CD8-positive, alpha-beta memory T cell (primary cell): ENCODE measurements at places on chromosomes 1 and 21.

DNA sequence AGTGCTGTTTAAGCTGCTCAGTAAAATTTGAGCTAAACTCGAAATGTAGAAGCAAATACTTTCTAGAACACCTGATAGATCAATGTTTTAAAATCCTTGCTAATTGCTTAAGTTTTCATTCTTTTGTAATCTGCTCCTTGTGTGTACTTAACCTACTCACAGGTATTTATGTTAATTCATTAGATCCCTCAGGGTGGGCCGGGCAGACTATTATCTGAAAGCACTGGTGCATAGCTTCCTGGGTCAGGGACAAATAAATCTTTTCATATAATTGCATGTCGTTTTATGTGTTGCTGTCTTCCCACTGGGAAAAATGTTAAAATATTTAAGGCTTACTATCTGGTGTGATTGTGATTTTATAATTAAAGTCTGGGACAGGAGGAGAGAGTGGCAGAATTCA, 440.5 kb downstream of the SMYD3 start:
- DNase-seq: no peak

DNA sequence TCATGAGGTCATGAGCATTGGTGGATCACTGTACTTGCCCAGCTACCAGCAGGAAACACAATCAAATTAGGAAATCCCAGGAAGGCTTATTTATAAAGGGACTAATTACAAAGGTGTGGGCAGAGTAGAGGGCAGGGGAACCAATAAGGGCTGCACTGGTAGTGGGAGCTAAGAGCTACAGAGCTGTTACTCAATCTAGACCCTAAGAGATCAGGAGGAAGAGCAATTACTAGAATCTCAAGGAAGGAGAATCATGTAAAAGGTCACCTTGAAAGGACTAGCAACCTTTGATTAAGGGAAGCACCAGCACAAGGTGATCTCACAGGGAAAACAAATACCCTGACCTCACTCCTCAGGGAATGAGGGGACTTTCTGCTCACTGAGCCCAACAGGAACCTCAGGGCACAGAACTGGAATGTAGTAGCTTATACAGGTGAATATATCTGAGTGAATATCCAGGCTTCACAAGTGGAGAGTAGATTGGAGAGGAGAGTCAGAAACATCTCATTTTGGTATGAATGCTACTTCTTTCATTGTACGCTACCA, 66.8 kb downstream of the SAMSN1 start:
- no peak for DNase-seq

- no peak for DNase-seq
Measured at GRCh38 chr1:8875216-8875861, 3.1 kb downstream of the ENO1 start.

GRCh38 chr1:41535276-41535675, 50.8 kb upstream of the EDN2 start:
- no peak for DNase-seq

DNA sequence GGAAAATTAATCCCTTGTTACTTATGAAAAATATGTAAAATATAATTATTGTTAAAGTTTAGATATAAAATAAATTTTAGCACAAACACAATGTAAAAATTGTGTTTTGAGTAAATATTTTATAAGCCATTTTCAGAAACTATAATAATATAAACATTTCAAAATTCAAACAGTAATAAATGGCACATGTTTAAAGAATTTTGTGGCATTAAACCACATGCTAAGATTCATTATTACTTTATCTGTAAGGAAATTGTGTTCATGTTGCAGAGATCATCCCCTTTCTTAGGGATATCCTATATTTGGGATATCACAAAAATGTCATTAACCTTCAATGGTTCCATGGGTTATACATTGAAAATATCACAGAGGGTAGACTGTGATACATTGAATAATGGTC, 1044.3 kb downstream of the AMY1C start:
- DNase-seq: no peak

- no peak for DNase-seq
Measured at GRCh38 chr1:85681087-85681486, 27.1 kb downstream of the ZNHIT6 start.

GRCh38 chr1:111364690-111365089, 62.8 kb downstream of the OVGP1 start:
- no peak for DNase-seq

GRCh38 chr1:114521396-114522263, 10.6 kb upstream of the TRIM33 start:
- no peak for DNase-seq

GRCh38 chr1:17091252-17091651, 28.0 kb downstream of the PADI2 start:
- no peak for DNase-seq

GRCh38 chr1:172654535-172654934, 4.4 kb upstream of the FASLG start:
- DNase-seq: no peak

GRCh38 chr1:8541961-8542521, 224.1 kb downstream of the SLC45A1 start:
- no peak for DNase-seq

GRCh38 chr1:25676488-25676887, 59.9 kb downstream of the MAN1C1 start:
- DNase-seq: no peak

GRCh38 chr1:168167806-168168205, 11.0 kb upstream of the TIPRL start:
- DNase-seq: no peak

DNA sequence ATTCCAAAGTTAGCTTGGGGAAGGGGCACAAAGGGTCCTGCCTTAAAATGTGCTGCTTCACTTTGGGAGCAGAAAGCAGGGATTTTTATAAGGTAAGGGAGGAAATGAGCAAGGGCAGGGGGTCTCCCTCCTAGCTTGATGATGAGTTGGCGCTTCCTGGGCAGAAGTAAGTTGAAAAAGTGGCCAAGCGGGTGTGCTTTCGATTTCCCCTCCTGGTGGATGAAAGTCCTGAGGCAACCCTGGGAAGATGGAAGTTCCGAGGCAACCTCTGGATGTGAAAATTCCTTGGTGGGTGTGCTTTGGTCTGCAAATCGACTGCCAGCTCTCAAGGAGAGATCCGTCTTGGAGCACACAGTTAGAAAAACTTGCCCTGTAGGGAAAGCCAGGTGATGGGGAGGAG, 41.7 kb upstream of the CD2 start:
- DNase-seq: no peak

GRCh38 chr1:27148591-27148990, 6.3 kb downstream of the SLC9A1 start:
- DNase-seq: no peak

- DNase-seq: no peak
Measured at GRCh38 chr1:181148636-181149035, 60.1 kb downstream of the IER5 start.

GRCh38 chr1:105386489-105386888, 1636.8 kb downstream of the AMY1C start:
- DNase-seq: no peak

GRCh38 chr1:54362881-54363340, 43.3 kb downstream of the SSBP3 start:
- no peak for DNase-seq

DNA sequence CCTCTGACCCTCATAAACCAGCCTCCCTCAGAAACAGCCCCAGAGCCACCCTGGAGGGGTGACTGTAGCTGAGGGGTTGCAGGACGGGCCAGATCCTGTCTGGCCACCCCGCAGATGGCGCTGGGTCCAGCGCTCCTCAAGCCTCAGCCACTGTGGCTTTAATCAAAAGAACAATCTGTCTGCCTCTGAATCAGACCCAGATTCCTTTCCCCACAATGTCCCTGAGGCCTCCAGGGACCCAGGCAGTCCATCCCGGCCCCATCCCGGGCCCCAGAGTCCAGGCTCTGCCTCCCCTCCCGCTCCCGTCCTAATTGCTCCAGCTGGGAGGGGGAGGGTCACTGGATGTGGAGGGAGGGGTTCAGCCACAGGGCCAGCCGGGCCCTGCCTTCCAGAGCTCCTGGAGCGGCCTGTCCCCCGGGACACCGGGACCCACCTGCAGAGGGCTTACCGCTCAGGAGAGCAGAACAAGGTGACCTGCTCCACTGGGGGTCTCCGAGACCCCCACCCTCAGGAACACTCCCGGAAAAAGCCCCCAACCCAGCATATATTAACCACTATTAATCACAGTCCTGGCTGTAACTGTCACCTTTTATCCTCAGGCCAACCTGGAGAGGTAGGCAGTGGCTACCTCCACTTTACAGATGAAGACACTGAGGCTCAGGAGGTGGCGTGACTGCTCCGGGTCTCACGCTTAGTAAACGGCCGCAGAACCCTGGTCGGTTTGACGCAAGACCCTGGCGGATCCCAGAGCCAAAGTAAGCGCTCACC, 836 bp upstream of the FBLIM1 start:
- no peak for DNase-seq

DNA sequence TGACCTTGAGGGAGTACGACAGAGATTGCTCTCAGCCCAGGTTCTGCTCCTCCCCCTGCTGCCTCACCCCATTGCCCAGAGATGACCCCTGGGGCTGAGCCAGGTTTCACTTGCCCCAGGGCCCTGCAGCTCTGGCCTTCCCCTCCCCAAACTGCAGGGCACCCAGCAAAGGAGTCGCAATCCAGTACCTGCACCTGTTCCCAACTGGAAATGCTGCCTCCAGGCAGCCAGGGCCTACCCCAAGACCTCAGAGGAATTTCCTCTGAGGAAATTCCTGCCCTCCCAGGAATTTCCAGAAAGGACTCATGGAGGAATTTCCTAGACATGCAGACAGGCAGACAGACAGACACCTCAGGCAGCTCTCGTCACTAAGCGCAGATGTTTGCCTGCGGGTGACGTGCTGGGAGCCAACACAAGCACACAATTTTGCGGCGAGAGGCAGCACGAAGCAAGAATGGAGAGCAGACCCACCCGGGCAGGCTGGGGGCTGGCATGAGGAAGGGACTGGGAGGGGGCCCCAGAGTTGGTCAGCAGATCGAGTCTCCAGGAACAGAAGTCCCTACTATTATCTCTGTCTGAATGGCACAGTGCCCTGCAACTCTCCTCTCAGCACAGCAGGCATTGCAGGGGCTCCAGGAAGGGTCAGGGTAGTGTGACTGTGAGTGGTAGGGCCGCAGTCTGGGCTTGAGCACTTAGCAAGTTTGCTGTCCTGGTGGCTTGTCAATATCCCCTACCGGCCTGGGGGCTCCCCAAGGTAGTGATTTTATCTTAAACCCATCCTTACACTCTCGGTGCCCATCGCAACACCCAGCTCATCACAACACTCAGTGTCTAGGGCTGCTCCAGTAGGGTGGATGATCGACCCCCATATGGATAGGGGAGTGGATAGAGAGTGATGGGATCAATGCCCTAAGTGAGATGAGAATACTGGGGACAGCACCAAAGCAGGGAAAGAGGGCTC, 2.9 kb upstream of the EFNA1 start:
- DNase-seq: no peak

- DNase-seq: no peak
Measured at GRCh38 chr1:222904451-222904850, 89.6 kb downstream of the DISP1 start.

- no peak for DNase-seq
Measured at GRCh38 chr21:39484711-39485276, 33.0 kb downstream of the SH3BGR start.

- DNase-seq: no peak
Measured at GRCh38 chr1:119861547-119861946, 34.8 kb downstream of the ADAM30 start.

GRCh38 chr1:112034277-112034676, 44.8 kb upstream of the KCND3 start:
- no peak for DNase-seq

DNA sequence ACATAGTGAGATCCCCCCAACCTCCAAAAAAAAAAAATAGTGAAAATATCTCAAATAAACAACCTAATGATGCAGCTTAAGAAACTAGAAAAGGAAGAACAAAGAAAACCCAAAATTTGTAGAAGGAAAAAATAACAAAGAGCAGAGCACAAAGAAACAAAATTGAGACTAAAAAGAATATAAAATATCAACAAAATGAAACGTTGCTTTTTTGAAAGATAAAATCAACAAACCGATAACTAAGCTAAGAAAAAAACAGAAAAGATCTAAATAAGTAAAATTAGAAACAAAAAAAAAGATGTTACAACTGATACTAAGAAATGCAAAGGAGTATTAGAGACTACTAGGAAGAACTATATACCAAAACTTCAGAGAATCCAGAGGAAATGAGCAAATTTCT, 139.3 kb upstream of the PALMD start:
- no peak for DNase-seq

DNA sequence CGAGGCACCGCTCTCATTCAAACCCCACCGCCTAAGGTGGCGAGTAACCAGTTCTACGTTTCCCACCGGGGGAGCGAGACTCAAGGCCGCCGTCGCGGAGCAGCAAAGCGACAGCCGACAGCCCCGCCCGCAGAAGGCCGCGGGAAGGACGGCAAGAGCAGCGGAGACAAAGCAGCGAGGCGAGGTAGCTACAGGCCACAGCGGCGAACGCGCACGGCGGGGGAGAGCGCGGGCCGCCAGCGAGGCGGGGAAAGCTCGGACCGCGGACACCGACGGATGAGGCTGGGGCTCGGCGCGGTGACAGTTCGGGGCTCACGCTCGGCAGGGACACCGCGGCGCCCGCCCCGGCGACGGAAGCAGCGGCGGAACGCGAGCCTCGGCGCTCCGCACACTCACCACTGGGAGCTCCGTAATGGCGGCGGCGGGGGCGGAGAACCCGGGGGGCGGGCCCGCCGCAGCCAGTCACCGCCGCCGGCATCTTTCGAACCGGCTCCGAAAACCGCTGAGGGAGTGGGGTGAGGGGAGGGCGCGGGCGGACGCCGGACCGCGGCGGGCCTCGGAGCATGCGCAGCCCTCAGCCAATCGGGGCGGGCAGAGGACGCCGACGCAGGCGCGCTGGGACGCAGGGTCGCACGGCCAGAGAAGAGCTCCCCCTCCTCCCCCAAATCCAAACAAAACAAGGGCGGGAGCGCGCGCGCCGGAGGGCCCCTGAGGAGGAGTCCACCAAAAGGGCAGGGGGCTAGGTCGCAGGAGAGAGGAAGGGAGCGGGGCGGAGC, 666 bp downstream of the HP1BP3 start:
- peak; percentile 95 for DNase-seq

- DNase-seq: peak; percentile 9
Measured at GRCh38 chr1:17207966-17208418, 3.1 kb downstream of the PADI1 start.

GRCh38 chr1:86370601-86371022, 25.5 kb downstream of the ODF2L start:
- no peak for DNase-seq

DNA sequence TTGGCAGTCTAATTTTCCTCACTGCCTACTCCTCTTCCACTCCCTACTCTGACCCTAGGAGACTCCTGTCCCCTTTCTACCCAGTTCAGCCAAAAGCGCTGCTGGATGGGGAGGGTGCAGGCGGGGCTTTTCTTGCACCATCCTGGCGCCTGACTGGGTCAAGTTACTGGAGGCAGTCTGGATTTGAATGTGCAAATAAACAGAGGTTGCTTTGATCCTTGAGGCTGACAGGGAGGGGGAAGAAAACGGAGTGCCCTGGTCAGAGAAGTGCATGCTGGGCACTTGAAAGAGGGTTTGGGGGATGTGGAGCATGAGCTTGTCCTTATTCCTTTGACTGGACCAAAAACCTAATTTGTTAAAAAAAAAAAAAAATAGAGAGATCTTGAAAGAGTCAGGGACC, 76.8 kb upstream of the SOX13 start:
- no peak for DNase-seq
